ENCODE measurements at places on chromosomes 11 and 22.

DNA sequence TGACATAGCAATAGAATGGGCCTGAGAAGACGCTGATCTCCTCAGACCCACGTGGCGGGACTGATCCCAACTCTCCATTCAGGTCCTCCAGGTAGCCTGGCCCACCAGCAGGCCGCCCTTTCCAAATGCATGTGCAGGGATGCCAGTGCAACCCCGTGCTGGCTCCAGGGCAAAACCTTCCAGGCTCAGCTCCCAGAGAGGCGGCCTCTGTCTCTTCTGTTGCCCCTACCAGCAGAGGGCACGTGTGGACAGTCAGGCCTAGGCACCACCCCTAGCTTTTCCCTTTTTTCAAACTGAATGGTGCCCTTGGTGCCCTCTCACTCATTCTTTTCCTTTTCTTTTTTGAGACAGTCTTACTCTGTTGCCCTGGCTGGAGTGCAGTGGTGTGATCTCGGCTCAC lies 121.7 kb downstream of the OSBP2 start:
- no peak for DNase-seq

DNA sequence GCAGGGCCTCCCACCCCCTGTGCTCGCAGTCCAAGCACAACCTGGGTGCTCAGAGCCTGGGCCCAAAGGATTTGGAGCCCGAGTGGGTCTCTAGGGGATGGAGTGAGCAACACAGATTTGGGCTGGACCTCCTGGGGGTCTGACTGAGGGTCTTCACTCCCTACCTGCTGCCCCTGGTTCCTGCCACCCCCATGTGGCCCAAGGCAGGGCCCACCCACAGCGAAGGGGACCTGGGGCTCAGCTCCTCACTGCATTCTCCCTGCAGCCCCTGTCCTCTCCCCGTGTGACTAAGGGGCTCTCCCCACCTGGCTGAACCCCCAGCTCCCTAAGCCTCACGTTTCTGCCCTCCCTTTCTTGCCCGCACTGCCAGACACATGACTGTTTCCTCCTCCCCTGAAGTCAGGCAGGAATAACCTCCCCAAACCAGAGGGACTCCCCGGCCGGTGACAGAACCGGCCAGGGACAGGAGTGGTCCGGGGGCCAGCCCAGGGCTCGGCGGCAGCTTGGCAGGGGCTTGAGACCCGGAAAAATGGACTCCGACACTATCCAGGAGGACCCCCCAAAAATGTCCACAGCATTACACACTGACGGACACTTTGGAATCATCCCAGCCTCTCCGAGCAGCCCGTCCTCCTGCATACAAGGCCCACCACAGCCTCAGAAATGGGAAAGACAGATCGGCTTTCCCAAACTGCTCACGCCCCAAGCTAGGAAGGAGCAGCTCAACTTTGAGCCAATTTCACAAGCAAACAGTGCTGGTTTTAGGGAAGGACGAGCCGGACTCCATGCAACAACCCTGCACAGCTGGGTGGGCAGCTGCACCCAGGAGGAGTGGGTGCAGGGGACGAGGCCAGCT lies 57.8 kb downstream of the BRD1 start:
- no peak for DNase-seq

DNA sequence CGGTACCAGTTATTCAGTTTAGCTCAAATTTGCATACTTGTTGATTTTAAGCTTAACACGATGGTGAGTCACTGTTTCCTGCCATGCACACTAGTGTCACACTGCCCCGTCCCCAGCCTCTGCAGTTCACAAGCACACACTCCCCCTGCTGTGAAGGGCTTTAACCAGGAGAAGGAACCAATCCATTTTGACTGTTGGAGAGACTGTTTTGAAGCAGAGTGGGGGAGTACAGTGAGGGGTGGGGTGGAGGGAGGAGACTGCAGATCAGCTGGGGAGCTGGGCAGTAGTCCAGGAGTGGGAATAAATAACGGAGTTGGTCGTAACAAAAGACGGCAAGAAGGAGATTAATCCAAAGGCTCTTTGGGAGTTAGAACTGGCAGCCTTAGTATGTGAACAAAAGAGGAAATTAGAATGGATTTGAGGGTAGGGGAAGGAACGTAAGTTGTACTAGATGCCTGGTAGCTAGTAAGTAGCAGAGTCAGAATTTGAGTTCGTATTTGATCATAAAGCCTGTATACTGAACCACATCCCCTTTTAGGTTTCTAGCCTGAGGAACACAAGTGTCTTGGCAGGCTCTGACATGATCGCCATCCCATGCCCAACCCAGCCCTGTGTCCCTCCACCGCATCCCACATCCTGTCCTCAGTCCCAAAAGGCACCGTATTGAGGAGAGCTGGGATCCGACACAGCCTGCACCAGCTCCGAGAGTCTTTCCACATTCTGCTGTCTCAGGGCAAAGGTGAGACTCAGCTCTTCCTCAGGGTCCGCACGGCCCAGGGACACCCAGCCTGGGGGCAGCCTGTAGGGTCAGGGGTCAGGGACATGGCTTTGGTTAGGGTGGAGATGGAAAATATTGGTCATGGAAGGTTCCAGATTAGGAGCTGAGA lies 862 bp downstream of the TPP1 start:
- no peak for DNase-seq

DNA sequence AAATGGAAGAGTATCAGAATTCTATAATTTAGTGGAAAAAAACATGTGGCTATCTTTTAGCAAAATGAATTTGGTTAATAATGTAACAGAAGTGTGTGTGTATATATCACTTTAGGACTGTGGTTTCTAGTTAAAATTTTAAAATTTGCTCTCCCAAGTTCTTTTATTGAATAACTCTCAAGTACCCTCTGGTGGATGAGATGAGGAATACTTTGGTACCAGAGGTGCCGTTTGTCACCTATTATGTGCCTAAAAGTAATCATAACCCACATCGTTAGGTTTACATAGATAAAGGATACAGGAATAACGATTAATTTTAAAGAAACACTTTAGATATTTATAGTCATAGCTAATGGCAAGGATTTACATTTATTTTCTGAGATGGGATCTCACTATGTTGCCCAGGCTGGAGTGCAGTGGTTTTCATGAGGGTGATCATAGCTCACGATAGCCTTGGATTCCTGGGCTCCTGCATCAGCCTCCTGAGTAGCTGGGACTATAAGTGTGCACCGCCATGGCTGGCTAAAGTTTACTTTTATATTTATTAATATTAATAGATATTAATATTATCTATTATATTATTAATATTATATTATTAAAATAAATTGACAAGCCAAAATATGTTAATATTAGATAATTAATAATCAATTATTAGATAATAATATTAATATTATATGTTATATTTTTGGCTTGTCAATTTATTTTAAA lies 66.7 kb upstream of the CAPRIN1 start:
- no peak for DNase-seq

DNA sequence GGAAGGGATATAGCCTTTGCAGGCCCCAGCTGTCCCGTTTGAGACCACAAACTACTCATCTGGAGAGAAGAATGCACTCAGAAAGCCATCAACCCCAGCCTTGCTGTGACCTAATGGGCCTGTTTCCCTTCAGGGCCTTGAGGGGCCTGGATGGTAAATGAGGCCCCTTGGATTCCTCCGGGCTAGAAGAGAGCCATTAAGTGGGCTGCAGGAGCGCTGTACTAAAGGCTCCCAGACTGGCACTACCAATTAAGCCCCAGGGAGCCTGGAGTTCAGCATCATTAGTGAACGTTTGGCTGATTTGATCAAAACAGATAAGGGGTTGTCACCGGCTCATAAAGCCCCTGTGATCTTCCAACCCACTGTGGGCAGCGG lies 23.0 kb downstream of the CD5 start:
- DNase-seq, result no peak

DNA sequence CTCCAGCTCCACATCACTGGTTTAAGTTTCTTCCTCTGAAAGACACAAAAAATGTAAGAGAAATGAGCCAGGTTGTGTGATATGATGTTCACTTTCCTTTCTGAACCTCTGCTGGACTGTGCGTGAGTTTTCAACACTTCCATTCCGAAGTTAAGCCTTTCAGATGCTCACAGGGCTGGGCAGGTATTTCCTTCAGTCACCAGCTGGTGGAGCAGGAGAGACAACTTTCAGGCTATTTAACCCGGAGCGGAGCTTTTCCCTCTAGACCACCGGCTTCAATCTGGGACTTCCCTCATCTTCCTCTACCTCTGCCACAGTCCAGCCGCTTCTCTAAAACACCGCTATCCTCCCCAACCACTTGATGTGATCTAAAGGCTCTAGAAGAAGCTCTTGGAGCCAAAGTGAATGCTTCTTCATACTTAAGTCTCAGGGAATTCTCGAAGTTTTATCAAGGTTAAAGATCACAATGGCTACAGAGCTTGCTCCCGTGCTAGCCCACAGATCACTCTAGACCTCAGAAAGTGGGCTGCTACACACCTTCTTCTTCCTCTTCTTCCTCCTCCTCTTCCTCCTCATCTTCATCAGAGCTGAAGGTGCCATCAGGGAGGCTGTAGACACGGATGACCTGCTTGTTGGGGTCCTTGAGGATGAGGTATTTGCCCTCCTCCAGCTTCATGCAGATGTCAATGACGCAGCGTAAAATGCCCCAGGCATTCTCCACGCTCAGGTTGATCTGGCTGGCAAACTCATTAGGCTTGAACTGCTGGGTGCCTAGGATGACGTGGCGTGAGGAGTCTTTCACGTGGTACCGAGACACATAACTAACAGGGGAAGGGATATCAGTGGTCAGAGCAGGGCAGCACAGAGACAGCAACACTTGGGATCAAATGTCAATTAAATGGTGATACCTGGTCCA lies 4.4 kb upstream of the FOXRED2 start:
- DNase-seq, result no peak

DNA sequence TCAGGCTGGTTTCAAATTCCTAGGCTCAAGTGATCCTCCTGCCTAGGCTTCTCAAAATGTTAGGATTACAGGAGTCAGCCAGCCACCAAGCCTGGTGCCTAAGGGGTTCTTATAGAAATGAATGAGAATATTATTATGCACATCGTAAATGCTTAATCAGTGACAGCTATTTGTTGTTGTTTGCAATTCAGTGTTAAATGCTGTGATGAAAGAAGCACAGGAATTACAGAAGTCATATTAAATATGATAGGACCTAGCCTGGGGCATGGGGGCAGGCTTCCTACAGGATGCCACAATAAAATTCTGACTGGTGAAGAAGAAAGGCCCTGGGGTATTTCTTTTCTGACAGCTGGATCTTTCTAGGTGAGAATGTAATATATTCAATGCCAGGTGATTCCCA lies 13.9 kb upstream of the PATZ1 start:
- DNase-seq, result no peak

- DNase-seq, result no peak
Measured at GRCh38 chr11:285021-285893, 3.7 kb upstream of the PGGHG start.

GRCh38 chr11:72665911-72666472 lies 8.2 kb downstream of the PDE2A start:
- no peak for DNase-seq
